ENCODE measurements at places on chromosomes 12 and 14.

DNA sequence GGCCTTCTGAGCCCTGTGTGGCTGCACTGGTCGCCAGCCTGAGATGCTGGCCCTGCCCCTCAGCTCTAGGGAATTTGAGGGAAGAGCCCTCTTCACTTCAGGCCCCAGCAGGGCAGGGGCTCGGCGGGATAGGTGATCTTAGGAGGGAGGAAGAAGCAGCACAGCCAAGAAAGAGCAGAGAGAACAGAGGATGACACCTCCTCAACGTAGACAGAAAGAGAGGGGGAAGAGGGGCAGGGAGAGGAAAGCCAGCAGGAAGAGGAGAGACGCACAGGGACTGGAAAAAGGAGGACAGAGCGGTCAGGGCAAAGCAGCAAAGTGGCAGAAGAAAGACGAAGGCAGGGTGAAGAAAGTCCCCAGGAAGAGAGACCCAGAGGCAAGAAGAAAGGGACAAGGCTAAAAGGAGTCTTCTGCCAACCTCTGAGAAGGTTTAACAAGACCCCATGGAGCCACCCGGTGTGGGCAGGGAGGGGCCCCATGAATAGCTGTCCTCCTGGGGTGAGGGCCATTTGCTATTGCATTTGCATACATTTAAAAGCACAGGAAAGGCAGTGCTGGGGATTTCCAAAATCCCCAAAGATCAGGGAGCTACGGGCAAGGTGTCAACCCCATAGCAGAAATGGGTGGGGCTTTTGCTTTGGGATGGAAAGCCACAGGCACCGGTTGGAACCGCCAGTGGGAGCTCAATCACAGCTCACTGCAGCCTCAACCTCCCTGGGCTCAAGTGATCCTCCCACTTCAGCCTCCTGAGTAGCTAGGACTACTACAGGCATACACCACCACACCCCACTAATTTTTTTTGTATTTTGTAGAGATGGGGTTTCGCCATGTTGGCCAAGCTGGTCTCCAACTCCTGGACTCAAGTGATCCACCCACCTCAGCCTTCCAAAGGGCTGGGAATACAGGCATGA lies 22.7 kb downstream of the CMKLR1 start:
- no peak for DNase-seq

DNA sequence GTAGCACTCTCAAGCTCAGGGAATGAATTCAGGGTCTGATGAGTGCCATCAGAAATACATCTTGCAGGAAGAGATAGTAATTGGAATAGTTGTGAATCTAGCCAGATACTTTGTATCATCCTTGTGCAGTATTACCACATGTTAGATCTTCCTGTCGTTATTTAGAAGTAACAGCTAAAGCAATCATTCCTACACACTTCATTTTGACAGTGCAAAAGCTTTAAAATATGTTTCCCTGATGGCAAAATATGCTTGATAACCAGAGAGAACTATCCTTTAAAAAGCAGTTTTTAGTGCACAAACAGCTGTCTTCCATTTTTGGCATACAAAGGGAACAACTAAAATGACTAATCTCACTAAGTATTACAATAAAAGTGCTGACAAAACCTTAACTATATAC lies 149.5 kb upstream of the SLC38A2 start:
- DNase-seq, result no peak

- no peak for DNase-seq
These were observed 481 bp downstream of the REC8 start for GRCh38 chr14:24172261-24172860.

DNA sequence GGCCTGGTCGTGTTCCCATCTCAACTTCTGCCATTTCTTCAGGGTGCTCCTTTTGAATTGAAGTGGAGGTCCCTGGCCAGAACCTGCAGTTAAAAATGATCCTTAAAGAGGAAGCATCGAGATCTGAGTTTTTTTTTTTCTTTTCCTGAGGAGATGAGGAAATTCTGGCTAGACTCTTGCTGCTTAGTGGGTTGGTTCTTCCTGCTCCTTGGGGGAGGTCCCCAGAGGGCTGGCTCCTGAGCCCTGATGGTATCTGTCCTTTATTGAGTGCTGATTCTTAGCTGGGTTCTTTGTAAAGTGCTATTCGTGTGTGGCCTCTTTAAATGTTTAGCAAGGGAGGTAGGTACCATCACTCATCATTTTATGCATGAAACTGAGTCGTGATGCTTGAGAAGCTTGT lies 11.7 kb downstream of the PELI2 start:
- DNase-seq, result no peak

DNA sequence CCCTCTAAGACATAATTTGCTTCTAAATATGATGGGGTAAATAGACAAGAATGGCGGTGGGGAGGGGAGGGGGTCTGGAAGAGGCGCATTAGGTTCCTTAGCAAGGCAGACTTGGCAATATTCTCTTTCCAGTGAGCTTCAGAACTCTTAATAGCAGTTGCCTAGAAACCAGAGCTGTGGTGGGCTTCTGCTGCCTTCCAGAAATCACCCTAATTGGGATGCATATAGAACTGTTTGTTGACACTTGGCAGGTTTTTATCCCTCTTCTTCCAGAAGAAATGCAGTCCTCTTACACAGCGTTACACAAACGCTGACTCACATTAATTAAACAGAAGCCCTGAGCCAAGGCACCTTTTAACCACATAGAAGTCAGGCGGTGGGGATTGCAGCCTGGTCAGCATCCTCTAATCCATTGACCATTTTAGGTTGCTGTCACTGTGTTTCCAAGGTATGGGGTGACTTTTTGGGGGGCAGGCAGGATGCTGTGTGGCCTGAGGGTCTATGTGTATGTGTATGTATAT lies 114.1 kb downstream of the CCDC60 start:
- DNase-seq, result no peak

GRCh38 chr14:86179980-86180379 lies 650.0 kb downstream of the FLRT2 start:
- DNase-seq, result no peak

DNA sequence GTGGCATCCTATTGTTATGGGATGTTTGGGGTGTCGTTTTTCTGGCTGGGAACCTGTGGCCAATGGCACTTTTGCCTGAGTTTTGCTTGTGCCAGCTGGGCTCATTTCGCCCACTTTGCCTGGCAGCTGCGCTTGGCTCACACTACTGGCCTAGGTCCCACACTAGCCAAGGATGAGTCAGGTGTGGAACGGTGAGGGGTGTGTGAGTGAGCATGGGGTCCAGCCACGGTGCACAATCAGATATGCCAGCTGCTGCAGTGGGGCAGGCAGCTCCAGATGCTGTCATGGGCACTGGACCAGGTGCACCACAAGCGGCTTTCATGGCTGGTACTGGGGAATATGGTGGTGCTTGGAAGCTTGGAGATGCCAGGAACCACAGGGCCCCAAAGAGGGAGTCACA lies 21.5 kb downstream of the TRHDE start:
- no peak for DNase-seq

- DNase-seq, result no peak
These were observed 155.5 kb upstream of the KRR1 start for GRCh38 chr12:75666939-75667334.

DNA sequence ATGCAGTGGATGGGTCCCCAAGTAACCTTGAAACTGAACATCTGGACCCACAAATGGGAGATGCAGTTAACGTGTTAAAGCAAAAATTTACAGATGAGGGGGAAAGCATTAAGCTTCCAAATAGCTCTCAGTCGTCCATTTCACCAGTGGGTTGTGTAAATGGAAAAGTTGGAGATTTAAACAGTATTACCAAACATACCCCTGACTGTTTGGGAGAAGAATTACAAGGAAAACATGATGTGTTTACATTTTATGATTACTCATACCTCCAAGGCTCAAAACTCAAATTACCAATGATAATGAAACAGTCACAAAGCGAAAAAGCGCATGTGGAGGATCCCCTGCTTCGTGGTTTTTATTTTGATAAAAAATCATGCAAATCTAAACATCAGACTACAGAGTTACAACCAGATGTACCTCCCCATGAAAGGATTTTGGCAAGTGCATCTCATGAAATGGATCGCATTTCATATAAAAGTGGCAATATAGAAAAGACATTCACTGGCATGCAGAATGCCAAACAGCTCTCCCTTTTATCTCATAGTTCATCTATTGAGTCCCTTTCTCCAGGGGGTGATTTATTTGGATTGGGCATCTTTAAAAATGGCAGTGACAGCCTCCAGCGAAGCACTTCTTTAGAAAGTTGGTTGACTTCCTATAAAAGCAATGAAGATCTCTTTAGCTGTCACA lies 116.6 kb upstream of the NPAS3 start:
- no peak for DNase-seq

DNA sequence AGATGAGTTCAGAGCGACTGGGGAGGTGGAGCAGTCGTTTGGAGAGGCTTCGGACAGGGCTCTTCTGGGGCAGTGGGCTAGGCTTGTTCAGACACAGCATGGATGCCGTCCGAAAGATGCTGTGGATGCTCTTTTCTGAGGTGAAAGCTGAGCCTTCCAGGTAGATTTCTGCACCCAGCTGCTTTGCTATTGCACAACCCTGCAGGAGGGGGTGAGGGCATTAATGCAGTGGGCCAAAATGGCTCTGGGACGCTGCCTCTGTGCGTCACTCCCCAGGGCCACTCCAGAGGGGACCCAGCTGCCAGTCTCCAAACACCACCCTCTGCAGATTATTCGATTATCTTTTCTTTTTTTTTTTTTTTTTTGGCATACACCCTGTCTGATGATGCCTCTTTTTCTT lies 6.1 kb upstream of the DDX23 start:
- DNase-seq, result no peak

GRCh38 chr12:99152337-99152736 lies 495.2 kb upstream of the GARIN6 start:
- no peak for DNase-seq

DNA sequence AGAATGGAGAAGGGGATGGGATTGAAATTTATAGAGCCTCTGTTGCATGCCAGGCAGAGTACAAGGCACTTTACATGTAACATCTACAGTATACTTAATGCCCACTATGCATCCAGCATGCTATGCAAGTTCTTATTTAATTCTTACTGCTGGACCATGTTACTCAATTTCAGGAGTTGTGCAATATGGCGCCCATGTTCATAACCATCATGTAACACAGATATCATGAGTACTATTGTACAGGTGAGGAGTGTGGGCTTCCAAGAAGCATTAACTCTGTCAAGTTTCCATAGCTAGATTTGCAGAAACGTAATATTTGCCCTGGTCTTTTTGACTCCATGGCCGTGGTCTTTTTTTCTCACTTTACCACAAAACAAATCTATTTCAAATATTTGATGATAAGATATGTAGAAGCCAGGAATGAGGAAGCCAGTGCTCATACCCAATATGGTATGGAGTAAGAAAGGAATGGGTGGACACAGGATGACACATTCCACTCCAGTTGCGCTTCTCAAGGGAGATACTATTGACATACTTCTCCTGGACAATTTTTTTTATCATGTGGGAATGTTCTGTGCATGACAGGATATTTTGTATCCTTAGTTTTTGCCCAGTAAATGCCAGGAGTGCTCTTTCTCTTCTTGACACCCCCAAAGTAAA lies 191.8 kb downstream of the C12orf75 start:
- DNase-seq, result no peak

GRCh38 chr14:55097881-55098560 lies 31.0 kb upstream of the LGALS3 start:
- no peak for DNase-seq

GRCh38 chr12:89650239-89650638 lies 58.4 kb downstream of the ATP2B1 start:
- no peak for DNase-seq

DNA sequence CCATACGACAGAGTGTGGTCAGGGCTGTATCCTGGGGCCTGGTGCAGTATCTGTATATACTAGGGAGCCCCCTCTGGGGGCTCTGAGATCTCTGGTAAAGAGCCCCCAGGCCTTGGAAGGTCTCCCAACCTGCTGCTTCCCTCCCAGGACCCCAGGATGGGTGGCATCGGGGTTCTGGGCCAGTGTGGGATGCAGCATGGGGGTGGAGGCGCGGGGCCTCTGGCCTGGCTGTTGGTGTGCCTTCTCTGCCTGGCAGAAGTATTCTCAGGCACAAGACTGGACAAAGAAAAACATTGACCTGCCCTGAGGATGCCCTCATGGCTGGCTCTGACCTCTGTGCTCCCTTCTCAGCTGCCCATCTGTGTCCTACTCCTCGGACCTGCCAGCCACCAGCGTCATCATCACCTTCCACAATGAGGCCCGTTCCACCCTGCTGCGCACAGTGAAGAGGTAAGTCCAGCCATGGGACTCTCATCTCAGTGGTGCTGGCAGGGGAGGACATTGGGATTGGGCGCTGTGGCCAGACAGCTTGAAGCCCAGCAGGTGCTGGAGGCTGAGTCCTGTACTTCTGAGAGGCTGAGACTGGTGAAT lies 64.5 kb downstream of the GALNT16 start:
- DNase-seq, result no peak

DNA sequence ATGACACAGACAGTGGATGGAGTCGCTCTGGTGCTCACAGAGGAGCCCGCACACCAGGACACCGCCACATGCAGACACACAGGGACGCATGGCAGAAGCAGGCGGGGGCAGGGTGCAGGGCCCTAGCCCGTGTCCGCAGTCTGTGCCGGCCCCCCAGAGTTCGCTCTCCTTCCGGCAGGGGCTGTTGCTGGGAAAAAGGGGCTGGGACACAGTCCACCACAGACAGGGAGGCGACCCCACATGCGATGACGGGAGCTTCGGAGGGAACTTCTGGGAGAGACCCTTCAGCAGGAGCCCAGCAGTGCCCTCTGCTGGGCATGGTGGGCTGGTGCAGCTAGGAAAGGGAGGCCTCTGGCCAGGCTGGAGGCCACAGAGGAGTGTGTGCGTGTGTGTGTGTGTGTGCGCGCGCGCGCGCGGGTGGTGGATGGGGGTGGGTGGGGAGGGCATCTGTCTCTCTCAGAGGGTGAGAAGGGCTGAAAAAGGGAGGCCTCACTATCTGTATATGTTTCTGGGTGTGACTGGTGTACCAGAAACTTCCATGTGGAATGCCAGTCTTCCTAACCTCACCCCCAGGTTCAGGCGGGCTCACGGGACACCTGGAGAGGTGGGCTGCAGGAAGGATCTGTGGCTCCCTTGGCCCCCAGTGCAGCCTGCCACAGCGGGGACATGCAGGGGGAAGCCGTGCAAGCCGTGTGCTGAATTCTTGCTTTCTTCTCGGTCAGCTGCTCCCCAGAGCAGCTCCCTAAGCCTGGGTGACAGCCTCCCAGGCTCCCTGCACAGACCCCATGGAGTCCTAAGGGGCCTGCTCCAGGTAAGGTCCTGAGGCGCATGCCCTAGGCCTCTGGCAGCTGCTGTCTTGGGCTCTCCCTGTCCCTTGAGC lies 60.7 kb downstream of the PLEKHG3 start:
- peak; percentile 36 for DNase-seq

DNA sequence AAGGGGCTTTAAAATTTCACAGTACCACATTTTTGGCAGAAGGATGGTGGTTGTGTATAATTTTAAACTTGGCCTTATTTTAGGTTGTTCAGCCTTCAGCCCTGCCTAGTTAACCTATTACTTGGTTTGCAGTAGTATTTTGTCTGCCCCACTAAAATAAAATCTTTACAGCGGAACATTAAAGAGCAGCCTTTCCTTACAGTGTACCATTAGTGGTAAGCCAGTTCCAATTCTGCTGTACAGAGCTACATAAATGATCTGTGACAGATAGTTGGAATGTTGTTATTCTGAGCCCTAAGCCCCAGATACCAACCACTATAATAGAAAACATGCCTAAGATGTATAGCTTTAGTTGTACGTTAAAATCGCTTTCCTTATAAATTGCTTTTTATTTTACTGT lies 56.2 kb downstream of the SLC38A6 start:
- DNase-seq, result no peak
